ENCODE measurements at places on chromosomes 11 and 22. TPM values are rescaled to one million over a fixed set of nuclear protein-coding genes. Genes with fewer than 3 reads are reported as not detected.

Gene ART1
- not detected for total RNA-seq

Gene LGALS1
- total RNA-seq = 2,855 TPM

Gene SIPA1
- total RNA-seq = 68.6 TPM

Gene SYT7
- total RNA-seq = 2.0 TPM

Gene NCAM1
- total RNA-seq = 1.6 TPM

Gene CRYBB1
- not detected for total RNA-seq

Gene OR51E2
- total RNA-seq = not detected

Gene PGA5
- not detected for total RNA-seq

Gene OR5B2
- not detected for total RNA-seq

Gene HPX
- 0.67 TPM for total RNA-seq

Gene BDNF
- 3.9 TPM for total RNA-seq

Gene CNGA4
- not detected for total RNA-seq

Gene TRPT1
- 29.9 TPM for total RNA-seq

Gene CBLIF
- total RNA-seq = not detected

Gene SLN
- total RNA-seq = not detected

Gene C1QTNF5
- 111 TPM for total RNA-seq

Gene KCTD14
- 0.48 TPM for total RNA-seq

Gene NLRX1
- total RNA-seq = 17.5 TPM

Gene PSMD13
- 206 TPM for total RNA-seq

Gene RPS6KA4
- total RNA-seq = 44.4 TPM

Gene CSRP3
- total RNA-seq = not detected

Gene GGT5
- 21.3 TPM for total RNA-seq

Gene FAM111B
- total RNA-seq = 9.1 TPM
